Neural progenitor cell (in vitro differentiated cells): ENCODE measurements at places on chromosomes 4 and X.

DNA sequence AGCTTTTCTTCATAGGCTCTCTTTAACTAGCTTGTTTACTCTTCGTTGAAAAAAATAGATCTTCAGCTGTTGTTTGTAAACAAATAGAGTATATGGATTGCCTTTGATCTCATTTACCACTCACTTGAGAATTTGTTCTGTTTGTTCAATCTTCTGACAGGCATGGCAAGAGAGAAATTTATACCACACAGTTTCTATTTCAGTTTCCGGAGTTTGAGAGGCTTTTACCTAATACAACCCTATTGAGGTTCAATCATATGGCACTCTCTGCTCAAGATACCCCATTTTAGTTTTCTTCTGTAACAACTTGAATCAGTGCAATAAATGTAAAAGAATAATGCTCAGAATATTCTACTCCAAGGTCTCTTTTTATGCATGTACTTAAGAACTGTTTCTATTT, 148.0 kb downstream of the EMCN start:
- DNase-seq = no peak

DNA sequence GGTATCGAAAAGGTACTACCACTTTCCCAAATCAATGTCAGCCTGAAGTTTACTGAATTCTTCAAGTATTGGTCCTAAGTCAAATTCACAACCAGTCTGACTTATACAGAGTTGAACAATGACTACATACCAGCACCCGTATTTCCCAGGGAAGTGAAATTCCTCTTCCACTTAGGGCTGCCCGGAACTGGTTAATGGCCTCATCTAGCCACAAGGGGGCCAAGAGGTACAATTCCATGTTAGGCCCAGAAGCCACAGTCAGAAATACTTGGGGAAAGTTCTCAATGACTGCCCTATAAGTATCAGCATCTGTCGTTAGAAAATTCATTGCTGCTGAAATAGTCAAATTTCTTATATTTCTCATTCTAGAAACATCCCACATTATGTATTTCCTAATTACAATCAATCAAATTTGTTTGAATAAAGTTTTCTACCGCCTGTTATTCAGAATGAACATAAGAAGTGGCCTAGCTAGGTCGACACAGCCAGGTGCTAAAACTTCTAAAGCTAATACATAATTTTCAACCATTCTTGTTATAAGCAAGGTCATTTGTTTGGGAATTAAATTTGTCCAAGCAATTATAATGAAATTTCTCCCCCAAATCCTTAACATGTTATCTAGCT, 5.6 kb upstream of the PCDH7 start:
- peak; percentile 80 for DNase-seq

DNA sequence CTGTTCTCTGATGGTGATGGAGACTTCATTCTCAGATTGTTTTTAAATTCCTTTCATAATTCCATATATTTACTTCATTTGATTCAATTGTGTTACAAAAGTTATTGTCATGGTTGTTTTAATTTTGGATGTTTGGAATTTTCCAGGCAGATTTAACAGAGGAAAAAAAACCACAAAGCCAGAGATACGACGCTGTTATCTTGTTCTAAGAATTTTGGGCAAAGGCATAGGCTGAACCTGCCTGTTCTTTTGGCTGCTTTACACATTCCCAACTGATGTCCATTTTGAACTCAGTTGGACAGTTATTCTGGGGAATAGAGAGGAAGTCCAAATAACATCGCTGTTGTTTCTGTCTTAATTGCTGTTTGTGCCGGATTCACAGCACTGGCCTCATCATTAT, 65.7 kb downstream of the LINC00632 start:
- DNase-seq = no peak

GRCh38 chrX:23844502-23845138, 61.6 kb downstream of the SAT1 start:
- DNase-seq = no peak

GRCh38 chr4:117968606-117969005, 65.7 kb upstream of the NDST3 start:
- no peak for DNase-seq
